ENCODE measurements at places on chromosomes 16 and 17. TPM values are rescaled to one million over a fixed set of nuclear protein-coding genes. Genes with fewer than 3 reads are reported as not detected.

Gene UTS2R
- total RNA-seq, result not detected

Gene CRYM
- 0.28 TPM for total RNA-seq

Gene AOC3
- total RNA-seq, result under 0.01 TPM

Gene SETD1A
- 1.4 TPM for total RNA-seq

Gene PDIA2
- total RNA-seq, result not detected

Gene MILR1
- 6.5 TPM for total RNA-seq

Gene FADS6
- not detected for total RNA-seq

Gene TMEM114
- total RNA-seq, result not detected

Gene ST6GALNAC1
- total RNA-seq, result not detected

Gene EPOP
- 1.5 TPM for total RNA-seq

Gene XAF1
- 10.0 TPM for total RNA-seq

Gene SLC16A11
- not detected for total RNA-seq

Gene MGAT5B
- total RNA-seq, result 0.38 TPM

Gene CACNG3
- total RNA-seq, result not detected
